Activated T-helper 2 cell treated with anti-CD3 and anti-CD28 coated beads, Interferon-gamma antibody, Interleukin-2, Interleukin-4, amounts not matched to agents 10 μg/mL and 5 μg/mL and 100 μg/mL, durations not matched to agents 14 hours and 24 hours and 36 hours (primary cell): ENCODE measurements at places on chromosomes 11 and 22. TPM values are rescaled to one million over a fixed set of nuclear protein-coding genes. Genes with fewer than 3 reads are reported as not detected.

DNA sequence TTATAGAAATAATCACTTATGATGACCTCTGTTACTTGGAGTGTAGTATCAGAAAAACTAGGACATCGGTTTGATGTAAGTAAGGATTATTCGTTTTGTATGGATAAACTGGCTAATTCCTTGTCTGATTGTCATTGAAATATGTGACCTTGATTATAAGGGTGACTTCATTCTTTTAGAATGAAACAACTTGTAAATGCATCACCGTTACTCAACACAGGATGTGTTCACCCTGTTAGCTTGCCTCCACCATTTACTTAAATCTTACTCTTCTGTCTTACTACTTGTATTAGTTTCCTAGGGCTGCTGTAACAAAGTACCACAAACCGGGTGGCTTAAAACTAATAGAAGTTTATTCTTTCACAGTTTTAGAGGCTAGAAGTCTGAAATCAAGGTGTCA is 7.9 kb downstream of the SFI1 start:
- DNase-seq = no peak

The UBQLNL gene
- total RNA-seq = 0.09 TPM in 1 of 2 replicates, not detected in the other

DNA sequence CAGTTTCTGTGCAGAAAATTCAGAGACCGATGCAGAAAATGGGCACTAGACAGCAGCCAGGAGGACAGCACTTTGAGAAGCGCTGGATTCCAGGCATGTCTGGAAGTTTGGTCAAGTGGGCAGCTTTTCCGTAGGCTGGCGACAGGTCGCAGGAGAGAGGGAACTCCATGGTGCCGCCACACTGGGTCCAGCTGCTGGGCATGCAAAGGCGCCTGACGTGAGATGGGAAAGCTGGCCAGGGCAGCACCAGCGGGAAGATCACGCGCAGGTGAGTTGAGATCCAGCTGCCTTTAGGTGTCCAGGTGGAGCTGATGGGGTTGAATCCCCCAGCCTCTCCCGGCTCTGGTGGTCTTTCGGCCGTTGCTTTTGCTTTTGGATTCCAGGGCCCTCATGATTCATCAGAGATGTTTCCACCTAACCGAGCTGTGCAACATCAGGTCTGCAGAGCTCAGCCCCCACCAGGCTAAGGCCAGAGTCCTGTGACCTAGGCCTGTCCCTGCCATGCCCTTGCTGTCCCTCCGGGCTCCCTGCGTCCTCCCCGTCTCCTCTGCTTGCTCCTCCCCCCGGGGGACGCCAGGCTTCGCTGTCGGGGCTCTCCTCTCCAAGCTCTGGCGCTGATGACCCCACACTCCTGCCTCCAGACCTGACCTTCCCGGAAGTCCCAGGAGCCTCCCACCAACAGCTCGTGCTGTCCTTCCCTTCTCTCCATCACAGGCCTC is 1001.7 kb downstream of the BRD1 start:
- DNase-seq = no peak

DNA sequence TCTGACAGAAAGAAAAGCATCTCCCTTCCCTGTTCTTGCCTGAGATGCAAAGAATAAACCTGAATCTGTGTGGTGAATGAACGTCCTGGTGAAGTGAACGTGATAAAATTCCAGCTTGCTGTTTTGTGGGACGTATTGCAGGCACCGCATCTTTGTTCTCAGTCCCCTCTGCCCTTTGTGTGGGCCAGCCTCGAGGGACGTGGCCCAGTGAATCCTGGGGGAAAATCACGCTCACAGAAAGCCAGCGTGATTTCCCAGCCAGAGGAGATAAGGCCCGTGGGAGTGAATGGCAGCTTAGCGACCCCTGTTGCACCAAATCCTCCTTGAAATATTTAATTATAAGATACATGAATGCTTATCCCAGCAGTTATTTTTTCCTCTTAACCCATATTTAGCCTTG is 129.1 kb downstream of the COMMD9 start:
- no peak for DNase-seq
